ENCODE measurements at places on chromosomes 13 and 19.

DNA sequence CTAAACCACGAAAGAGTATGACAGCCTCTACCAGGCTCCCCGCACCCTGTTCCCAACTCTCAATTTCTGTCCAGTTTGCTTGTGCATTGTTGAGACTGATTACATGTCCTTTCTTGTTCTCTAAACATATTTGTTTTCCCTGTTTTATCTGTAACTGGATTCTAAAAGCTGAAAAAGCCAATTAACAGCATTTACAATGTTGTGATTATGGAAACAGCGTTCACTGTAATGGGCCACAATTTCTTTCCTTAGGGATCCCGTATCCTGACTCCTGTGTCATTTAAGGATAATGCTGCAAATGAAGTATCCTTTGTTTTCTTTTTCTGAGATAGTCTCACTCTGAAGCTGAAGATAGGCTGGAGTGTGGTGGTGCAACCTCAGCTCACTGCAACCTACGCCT, 20.5 kb downstream of the EBPL start:
- DNase-seq, result no peak

DNA sequence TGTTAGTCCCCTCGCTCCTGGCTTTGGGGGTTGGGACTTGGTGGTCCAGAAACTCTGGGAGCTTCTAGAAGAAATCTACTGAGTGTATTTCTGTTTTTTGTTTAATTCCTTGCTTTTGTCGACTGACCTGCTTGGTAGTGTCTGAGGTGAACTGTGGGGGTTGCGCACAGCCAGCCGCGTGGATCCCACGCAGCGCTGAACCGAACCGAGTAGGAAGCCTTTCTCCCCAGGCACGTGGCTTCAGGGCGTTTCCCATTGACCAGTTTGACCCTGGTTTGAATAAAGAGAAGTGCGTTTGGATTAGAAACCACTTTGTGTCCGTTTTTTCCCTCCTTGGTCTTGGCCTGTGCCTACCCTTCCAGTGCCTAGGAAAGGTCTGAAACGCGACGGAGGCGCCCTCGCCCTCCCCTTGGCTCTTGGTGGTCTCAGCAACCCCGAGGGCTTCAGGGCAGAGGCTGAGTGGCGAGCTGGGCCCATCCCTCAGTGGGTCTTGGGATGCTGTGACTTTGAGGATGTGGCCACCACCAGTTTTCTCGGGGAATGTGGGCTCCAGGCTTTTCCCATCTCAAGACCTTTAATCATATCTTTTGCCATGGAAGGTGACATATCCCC, 2.7 kb upstream of the RPS15 start:
- no peak for DNase-seq

- no peak for DNase-seq
These were observed 16.9 kb downstream of the GPC6 start for GRCh38 chr13:93243375-93244063.

DNA sequence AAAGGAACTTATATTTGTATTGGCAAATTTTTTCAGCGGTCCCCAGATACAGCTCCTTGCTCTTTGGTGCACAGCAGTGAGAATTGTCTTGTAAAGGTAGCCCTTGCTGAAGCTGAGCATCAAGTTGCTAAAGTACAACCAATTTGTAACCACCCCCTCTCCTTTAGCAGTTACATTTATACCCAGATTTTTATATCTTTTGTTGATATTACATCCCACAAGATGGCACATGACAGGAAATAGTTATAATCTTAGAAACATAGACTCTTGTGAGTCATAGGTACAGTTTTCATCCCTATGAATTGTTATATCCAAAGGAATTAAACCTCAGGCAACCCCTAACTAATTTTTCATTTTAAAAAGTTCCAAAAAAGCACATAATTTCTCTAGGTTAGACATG, 523.0 kb upstream of the SLITRK1 start:
- DNase-seq, result no peak

GRCh38 chr13:30453727-30454126, 12.0 kb downstream of the HMGB1 start:
- no peak for DNase-seq

DNA sequence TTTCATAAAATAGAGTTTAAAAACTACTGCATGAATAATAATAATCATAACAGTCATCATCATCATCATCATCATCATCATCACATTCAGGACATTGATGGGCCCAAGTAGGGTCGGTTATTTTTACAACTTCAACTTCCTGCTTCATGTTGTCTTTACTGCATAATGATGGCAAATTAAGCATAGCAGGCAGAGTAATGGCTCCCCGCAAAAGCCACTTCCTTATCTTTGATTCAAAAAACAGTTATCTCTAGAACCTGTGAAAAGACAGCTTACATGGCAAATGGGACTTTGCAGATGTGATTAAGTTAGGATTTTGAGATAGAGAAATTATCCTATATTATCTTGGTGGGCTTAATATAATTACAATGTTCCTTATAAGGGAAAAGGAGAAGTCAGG, 792.9 kb downstream of the LIG4 start:
- no peak for DNase-seq

- no peak for DNase-seq
These were observed 2.6 kb upstream of the HAUS5 start for GRCh38 chr19:35609851-35610353.

GRCh38 chr19:30781519-30781918, 409.3 kb downstream of the ZNF536 start:
- no peak for DNase-seq

GRCh38 chr13:35603593-35604285, 127.2 kb upstream of the MAB21L1 start:
- no peak for DNase-seq

DNA sequence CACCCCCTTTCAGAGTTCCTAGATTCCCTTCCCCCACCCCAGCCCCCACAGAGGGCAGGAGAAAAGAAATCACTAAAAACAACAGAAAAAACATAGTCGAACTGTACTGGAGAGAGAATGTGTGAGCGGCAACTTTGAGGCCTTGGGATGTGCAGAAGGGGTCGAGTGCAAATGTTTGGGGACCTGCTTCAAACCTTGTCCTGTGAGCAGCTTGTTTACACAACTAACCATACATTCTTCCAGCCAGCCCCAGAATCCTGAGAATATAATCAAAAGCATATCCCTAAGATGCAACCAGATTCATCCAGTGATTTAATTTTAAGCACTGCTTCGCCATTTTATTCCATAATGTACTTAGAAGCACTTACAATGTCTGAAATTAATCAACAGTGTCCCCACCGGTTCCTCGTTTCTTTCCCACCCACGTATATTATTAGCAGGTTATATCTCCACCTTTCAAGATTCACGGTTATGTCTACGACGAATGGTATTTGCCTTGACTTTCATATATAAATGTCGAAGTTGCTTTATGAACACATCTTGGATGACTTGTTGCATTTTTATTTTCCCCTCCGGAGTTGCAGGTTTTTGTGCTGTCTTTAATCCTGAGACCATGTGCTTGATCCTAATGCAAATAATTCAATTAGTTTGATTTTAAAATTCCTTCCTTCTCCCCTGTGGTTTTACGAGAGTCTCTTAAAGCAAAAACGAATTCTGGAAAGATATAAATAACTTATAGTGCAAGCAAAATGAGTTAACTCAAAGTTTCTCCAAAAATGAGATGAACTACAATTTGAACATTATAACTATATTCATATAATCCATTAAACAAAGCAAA, 107.6 kb downstream of the ZIC5 start:
- DNase-seq, result no peak

DNA sequence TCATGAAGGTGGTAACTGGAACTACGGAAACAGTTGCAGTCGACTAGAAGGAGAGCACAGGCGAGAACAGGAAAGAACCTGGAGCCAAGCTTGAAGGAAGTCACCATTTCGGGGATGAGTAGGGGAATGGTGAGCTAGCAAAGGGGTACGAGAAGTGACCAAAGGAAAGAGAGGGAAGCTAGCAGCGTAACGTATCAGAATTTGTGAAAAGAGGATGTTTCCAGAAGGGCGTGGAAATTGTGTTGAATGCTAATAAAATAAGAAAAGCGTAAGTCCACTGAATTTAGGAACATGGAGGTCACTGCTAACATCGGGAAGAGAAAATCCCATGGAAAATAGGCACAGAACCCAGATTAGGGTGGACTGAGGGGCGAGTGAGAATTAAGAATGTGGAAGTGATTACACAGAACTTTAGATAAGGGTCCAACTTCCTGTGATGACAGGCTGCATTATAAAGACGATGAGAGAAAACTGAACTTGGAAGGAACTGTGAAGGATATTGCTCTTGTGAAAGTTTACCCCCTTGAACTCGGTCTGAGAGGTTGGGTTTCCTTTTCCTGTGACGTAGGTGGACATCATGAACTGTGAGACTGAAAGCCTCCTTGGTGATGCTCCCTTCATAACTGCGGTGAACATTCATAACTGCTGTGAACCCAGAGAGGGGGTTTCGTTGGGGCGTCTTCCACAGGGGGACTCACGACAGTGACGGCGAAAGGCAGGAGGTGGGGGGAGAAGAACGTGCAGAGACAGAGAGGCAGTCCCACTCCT, 2.0 kb upstream of the FFAR2 start:
- DNase-seq, result no peak

DNA sequence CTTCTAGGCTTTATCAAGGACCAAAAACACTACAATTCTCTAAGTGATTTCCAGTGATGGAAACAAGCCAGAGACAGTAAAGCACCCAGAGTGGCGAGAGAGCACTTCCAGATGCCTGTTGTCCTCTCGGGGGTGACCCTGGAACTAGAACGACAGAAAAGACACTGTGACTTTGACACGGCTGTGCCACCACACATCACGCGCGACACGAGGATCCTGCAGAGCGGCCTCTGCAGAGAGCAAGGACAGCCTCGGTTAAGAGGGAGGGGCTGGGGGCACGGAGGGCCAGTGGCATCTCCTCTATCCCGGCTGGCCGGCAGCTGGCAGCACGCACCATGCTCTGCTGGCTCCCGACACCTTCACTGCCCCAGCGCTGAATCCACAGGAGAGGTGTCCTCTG, 42.3 kb downstream of the SUGP2 start:
- no peak for DNase-seq

GRCh38 chr19:19636573-19637185, 6.8 kb downstream of the GMIP start:
- no peak for DNase-seq

- no peak for DNase-seq
These were observed 41.1 kb downstream of the CEACAM1 start for GRCh38 chr19:42487032-42487797.

- no peak for DNase-seq
These were observed 85.7 kb downstream of the PTPRS start for GRCh38 chr19:5254944-5255343.

DNA sequence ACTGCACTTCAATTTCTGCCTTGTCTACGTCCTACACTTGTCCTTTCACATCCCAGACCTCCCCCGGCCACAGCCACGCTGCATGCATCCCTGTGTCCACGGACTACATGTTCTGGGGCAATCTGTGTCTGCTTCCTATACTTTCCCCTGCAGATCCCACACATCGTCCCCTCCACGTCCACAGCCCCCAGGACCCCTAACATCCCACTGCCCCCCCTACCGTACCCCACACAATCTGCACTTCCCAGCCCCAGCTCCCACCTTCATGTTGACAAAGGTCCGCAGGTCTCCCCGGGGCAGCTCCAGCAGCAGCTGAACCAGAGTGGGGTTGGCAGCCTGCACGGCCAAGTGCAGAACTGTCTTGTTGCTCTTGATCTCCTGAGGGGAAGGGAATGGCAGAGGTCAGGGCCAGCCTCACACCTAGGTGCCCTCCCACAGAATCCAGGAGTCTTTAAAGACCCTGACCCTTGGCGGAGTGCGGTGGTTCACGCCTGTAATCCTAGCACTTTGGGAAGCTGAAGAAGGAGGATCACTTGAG, 10.2 kb downstream of the NFKBID start:
- no peak for DNase-seq

DNA sequence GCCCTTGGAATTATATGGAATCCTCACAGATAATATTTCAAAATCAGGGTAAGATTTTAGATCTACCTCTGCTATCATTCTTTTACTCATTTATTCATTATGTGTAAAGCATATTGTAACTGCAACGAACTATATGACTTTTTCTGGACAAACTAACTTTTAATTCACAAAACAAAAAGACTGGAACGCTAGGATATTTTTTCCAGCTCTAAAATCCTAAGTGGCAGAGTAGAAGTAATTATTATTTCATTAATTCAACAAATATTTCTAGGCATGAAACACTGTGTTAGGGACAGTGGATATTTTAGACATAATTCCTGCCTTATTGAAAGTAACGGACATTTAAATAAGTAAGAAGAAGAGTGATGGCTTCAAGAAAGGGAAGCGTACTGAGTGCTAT, 26.9 kb upstream of the SOX21 start:
- DNase-seq, result no peak

DNA sequence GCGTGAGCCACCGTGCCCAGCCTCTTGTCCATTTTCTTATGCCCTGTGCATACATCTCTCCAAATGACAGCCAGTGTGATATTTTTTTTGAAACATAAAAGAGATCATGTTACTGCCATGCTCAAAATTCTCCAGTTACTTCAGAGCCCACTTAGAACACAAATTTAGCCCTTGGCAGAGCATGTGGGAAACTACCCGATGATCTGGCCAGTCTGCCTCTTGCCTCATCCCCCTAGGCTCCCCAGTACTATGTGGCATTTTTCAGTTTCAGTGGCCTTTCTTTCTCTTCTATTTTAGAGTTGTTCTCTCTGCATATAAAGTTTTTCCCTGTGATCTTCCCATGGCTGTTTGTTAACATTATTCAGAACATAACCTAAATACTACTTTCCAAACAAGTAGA, 323.0 kb downstream of the GPC5 start:
- no peak for DNase-seq

GRCh38 chr13:77325371-77325980, 1.4 kb downstream of the MYCBP2 start:
- DNase-seq, result no peak

GRCh38 chr13:106567474-106568298, at the start of gene ARGLU1:
ARGLU1 (minus strand) TSS chr13:106568137; CDS start chr13:106567919, 218 bp downstream.
- DNase-seq, result peak; percentile 79

DNA sequence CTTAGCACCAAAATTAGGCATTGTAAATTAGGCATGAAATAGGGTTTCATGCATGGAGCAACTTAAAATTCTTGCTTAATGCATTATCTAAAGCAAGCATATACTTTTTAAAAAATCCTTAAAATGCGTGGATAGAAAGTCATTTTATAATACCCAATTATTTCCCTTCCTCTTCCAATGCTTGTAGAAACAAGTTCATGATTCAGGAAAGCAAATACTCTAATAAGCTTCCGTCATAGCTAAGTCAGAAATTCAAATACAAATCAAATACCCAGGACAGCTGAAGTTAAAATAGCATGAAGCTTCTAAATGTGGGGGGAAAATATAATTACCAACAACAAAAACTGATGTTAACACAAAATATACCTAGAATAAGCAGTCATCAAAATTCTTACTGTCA, 89.1 kb downstream of the COL4A1 start:
- DNase-seq, result no peak
